ENCODE measurements at places on chromosomes 12 and 14.
A peak's percentile ranks its signal among the peaks of the same experiment; 100 is the strongest.

- no peak for DNase-seq
Observed at GRCh38 chr14:97029800-97030199, 232.6 kb downstream of the VRK1 start.

- DNase-seq = no peak
Observed at GRCh38 chr12:123453165-123453564, 4.8 kb upstream of the SNRNP35 start.

DNA sequence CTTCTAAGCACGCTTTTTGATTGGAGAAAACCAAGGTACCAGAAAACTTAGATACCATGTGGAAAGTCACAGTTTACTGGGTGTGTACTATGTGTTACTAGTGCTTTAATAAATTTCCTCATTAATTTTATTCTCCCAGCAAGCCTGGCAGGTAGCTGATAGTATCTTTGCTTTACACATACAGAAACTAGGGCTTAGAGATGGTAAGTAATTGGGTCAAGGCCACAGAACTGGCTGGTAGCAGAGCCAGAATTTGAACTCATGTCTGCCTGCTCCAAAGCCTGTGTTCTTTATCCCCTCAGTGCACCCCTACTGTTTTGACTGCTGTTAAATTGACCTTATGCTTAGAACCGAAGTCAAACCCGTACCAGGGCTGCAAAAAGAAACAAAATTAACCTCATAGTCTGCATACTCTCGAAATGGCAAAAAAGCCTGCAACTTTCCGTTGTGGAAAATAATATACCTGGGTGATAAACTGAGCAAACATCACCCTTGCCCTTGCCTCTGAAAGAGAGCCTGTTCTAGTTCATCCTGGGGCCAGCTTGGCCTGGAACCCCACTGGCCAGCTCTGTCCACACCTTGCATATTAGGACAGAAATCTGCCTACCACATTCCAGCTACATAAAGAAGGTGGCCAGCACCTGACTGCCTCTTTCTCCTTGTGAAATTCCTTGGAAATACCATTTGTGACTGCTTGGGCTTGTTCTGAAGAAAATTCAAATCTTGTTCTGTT is 118.9 kb downstream of the ETV6 start:
- no peak for DNase-seq

- no peak for DNase-seq
Observed at GRCh38 chr12:121165316-121165715, 32.6 kb downstream of the P2RX7 start.

DNA sequence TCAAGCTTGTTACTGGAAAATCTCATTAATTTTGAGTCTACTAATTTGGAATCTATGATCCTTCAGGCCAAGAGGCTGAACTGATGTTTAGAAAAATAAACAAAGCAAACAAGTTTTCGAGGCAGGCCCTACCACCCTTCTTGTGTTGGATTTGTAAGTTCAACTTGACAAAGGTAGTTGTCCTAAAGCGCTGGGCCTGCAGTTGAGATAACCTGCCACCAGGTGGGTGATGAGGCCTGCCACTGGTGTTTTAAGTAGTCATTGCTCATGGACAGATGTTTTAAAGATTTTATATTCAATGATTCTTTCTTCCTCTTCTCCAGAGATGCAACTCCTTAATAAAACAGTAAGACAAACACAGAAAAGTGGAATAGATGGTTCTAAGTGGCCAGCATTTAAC is 19.4 kb downstream of the ACVRL1 start:
- peak; percentile 26 for DNase-seq

GRCh38 chr12:122117979-122118378 is 39.4 kb downstream of the MLXIP start:
- no peak for DNase-seq

GRCh38 chr14:99247101-99247729 is 24.8 kb downstream of the BCL11B start:
- DNase-seq = no peak

DNA sequence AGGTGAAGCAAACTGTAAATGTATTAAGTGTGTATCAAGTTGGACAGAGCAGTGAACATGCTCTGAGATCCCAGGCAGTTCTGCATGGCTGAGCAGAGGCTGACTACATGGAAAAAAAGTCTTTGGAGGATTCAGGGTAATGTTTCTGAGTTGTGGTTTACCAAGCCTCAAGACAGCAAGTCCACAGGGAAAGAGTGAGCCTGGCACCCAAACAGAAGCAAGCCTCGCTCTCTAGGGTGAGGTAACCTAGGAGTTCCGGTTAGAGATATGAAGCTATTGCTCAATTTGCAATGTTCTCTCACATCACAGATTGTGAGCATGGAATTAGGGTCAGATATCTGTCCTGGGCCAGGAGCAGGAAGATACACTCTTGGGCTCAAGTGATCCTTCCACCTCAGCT is 158.6 kb downstream of the MON2 start:
- peak; percentile 80 for DNase-seq

DNA sequence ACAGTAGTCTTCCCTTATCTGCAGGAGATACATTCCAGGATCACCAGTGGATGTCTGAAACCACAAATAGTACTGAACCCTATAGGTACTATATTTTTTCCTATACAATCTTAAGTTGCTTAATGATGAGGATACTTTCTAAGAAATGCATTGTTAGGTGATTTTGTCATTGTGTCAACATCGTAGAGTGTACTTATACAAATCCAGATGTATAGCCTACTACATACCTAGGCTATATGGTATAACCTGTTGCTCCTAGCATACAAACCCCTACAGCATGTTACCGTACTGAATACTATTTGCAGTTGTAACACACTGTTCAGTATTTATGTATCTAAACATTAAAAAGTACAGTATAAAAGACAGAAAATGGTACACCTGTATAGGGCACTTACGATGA is 165.9 kb downstream of the SLC35F4 start:
- DNase-seq = no peak

- DNase-seq = peak; percentile 40
Observed at GRCh38 chr14:29643433-29644211, 284.0 kb downstream of the PRKD1 start.

- DNase-seq = no peak
Observed at GRCh38 chr12:59627582-59627981, 31.8 kb downstream of the SLC16A7 start.

- DNase-seq = no peak
Observed at GRCh38 chr14:89280600-89280999, 136.4 kb downstream of the FOXN3 start.

DNA sequence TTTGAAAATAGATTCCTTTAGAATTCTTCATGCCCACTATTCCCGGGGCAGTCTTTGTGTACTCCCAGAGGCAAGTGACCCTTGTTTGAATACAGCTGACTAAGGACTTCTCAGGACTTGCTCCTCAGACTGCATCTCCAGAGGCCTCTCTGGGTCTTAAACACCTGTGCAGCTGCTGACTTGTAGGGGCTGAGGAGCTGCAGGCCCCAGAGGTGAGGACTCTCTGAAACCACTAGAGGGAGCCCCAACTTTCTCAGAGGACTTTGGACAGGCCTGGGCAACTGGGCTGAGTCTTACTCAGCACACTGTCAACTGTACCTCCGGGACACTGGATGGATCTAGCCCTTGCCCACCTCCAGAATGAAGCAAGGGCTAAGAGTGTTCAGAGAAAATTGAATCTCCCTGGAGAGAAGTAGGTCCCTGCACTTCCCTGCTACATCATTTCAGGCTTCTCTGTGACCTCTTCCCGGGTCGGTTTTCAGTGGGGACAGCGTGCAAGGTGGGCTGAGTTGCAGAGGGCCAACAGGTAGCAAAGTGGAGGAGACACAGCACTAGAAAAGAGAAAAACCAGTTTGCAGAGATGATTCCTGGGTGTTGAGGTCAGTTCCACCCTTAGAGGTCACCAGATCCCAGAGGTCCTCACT is 164.6 kb downstream of the TMEM117 start:
- DNase-seq = peak; percentile 55

GRCh38 chr12:89484470-89484869 is 40.1 kb downstream of the GALNT4 start:
- DNase-seq = no peak

- DNase-seq = no peak
Observed at GRCh38 chr14:100413699-100414098, 90.6 kb downstream of the SLC25A47 start.

- no peak for DNase-seq
Observed at GRCh38 chr12:121678716-121679300, 9.4 kb upstream of the MORN3 start.

- DNase-seq = no peak
Observed at GRCh38 chr14:58701156-58701555, 63.4 kb downstream of the DACT1 start.

GRCh38 chr14:69291891-69292561 is 32.1 kb downstream of the GALNT16 start:
- peak; percentile 21 for DNase-seq

DNA sequence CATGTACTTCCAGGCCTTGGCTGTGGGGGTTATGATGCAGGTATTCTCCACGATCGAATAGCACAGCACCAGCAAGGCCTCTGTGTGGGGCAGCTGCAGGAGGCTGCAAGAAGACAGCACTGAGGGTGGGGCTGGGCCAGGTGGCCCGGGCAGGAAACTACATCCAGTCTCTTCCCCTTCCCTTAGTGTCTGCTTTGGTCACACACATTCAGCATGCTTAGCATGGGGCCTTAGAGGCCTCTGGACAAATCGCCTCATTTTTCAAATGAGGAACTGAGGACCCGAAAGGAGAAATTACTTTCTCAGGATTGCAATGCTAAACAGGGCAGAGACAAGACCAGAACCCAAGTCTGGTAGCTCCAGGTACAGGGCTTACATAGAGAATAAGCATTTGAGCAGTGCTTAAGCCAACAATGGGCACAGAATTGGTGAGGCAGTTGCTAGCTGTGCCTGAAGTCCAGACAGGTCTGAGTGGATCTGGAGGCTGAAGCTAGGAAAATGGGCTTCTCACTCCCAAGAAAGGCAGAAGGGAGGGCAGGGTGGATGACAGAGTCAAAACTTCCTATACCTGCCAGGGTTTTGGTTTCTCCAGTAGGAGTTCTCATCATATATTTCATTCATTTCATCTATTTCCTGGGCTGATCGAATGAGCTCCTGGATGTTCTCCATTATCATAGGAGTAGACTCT is 3.5 kb downstream of the ACRBP start:
- DNase-seq = no peak

GRCh38 chr12:93165384-93165932 is 212.3 kb upstream of the NUDT4 start:
- DNase-seq = no peak

DNA sequence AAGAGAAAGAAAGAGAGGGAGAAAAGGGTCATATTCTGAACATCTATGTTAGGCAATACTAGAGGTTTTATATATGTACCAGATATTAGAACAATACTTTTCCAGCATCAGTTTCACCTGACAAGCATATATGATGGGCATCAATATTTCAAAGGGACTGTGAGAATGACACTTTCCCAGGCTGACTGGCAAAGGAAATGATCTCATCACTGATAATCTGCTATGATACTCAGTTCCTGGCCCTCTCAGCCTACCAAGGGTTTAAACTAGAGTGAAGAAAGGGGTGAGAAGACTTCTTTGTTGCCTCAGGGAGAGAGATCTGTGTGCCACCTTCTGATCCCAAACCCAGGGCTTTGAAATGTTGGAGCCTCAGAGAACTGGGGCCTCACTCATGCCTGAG is 183.5 kb downstream of the TTC8 start:
- no peak for DNase-seq

- no peak for DNase-seq
Observed at GRCh38 chr14:95668235-95668772, 17.9 kb upstream of the TCL1B start.

GRCh38 chr12:4275016-4275869 is 1.7 kb downstream of the CCND2 start:
- DNase-seq = no peak

- no peak for DNase-seq
Observed at GRCh38 chr12:12396694-12397093, 39.8 kb downstream of the BORCS5 start.

- DNase-seq = no peak
Observed at GRCh38 chr14:20093442-20093841, 17.1 kb upstream of the OR4K17 start.

- DNase-seq = no peak
Observed at GRCh38 chr12:58521152-58521551, 399.2 kb downstream of the LRIG3 start.

DNA sequence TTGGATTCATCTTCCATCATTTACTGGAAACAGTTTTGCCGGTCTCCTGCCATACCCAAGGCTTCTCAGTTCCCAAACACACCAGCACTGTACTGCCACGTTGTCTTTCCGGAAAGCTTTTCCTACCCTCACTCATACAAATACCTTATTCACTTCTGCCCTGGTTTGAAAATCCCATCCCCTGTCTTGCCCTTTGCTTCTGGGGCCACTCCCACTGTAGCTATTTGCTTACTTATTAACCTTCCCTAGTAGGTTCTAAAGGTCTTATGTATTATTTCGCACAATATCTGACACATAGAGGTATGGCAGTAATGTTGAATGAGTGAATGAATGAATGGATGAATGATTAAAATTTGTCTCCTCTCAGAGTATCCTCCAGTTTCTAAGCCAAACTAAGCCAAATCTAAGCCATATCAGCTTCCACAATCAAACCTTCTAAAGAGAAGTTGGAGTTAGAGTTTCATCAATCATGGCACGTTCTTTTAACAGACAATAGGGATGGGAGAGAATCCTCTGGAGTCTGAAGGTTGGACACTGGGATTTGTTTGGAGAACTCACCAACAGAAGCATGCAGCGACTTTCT is 18.6 kb downstream of the TSPAN8 start:
- DNase-seq = no peak
